ENCODE measurements at places on chromosomes 5 and 9.

GRCh38 chr5:134620634-134621033 lies 12.0 kb downstream of the SAR1B start:
- no peak for DNase-seq

DNA sequence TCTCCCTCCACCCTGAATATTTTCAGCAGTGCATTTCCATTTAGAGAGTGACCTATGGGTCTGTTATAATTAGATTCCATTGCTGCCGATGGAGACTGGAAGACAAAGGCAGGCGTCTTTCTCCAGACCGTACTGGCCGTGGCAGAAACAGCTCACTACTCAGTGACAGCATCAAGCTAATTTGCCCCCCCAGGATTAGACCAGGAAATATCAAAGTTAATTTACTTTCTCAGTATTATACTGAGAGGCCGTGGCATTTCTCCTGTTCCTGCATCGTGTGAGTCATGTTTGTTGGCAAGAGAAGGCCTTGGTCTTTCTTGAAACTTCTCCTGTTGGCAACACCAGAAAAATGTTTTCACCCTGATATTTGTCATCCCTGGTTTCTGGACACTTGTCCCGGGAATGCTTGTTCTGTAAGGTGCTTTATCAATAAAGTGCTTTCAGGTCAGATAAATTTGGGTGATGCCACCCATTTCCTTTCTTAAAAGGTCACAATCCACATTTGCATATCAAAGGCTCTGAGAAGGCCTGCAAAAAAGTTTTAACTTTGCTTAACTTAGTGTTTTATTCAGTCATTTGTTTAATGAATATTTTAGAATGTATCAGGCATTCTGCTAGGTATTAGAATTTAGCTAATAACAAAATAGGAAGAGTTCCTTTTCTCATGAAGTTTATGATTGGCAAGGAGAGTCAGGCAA lies 28.4 kb downstream of the SV2C start:
- DNase-seq: no peak

DNA sequence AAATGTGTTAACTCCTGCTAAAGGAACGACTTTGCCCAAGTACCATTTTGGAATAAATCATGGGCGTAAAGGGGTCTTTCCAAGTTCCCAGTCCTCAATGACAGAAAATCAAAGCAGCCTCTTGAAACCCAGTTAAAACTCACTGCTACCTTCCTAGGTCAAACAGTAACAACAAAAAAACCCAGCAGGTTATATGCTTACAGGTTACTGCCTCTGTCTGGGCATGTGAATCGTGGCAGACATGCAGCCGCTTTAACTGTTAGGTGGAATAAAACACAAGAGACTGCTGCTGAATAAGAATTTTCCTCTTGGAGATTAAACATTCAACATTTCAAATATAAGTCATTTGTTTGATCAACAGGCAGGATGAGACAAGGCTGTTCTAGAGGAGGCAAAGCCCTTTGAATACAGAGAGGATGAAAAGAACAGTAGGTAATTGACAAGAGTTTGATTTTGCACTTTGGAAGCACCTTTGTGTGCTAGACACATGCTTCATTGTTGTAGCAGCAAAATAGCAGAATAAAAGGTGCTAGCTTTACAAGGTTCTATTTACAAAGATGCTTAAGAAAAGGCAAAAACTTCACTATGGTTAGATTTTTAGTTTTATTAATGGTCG lies 319.4 kb downstream of the NDUFS4 start:
- no peak for DNase-seq

DNA sequence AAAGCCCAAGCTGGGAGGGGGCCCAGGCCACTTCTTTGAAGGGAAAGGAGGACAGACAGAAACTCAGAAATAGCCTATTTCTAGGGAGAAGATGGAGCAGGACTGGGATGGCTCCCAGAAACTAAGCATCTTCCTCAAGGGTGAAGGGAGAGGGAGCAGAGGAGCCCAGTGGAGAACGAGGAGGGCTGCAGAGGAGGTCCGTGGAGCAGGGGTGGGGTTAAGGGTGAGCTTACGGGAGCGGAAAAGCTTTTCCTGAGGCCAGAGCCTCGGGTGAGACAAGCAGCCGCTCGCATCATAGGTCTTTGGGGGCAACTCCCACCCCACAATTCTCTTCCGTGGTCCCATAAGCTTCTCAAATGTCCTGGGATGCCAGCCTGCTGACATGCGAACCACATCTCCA lies 127.1 kb upstream of the PHYKPL start:
- no peak for DNase-seq

- no peak for DNase-seq
Observed at GRCh38 chr9:95920017-95920416, 44.5 kb downstream of the ERCC6L2 start.

GRCh38 chr9:113708821-113709713 lies 167.0 kb upstream of the ZNF618 start:
- no peak for DNase-seq

- no peak for DNase-seq
Observed at GRCh38 chr5:69526660-69527059, 33.3 kb upstream of the GTF2H2C start.

DNA sequence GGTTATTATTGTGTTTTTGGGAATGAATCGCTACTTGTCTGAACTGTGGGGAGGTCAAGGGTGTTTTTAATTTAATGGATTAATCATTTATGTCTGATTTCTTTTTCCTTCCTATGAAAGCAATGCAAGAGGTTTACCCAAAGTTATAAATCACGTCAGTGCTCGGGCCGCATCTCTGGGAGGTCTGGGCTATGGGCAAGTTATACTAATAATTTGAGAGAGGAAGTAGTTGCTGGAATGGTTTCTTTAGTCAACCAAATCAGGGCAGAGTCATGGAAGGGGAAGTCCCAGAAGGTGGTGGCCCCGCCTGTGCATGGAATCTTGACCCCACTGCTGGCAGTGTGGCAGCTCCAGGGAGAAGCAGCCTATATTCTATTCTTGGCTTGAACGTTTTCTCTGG lies 180.2 kb downstream of the HSPA4 start:
- DNase-seq: no peak

DNA sequence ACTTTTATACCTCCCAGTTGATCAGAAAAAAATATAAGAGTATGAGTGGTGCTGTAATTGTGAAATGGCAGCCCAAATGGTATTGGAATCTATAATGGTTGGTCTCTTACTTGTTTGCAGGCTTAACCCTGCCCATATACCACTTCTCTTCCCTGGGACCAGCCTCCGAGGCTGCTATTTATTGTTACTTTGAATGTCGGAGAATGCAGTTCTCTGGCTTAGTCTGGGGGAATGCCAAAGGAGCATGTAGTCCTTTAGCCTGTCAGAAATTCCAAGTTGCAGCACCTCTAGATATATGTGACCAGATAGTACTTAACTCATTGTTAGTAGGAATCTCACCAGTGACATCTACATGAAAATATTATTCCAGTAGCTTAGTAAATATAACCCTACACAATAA lies 47.5 kb downstream of the SLC44A1 start:
- DNase-seq: no peak

DNA sequence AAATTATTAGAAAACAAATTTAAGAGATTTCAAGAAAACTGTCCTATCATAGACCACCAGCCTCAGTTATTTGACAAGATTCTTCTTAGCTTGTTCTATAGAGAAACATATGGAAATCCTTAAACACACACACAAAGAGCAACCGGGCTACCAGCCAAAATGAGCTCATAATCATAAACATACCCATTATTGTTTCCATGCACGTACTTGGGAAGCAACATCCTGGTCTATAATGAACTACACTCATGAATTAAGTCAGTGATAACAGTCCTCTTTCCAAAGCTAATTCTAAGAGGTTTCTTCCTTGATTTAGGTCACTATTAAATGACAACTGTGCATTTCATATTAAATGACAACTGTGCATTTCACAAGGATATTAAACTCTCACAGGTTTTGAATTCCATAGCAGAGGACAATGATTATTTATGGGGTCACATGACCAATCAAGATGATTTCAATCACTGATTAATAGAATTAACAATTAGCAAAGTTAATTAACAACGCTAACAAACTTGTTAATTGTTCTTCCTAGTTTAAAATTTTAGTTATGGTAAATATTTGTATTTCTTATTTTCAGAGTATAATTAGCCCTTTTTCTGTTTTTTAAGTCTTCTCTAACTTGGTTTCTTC lies 77.0 kb downstream of the OXCT1 start:
- DNase-seq: peak; percentile 67

DNA sequence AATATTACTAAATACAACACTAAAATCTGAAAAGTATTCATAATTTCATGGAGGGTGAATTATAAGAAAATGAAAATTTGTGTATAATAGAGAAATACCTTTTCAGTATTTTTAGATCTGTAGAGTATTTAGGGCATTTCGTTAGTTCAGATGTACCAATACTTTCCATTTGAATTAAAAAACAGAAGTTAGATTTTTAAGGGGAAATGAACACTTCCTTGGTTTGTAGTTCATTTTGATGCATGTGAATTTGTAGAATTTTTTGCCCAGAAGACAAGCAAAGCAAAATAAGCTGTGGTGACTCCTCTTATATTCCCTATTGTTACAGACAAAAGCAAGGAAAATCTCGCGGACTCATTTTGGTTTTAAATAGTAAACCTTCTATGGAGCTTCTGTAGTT lies 209.0 kb upstream of the RPS23 start:
- no peak for DNase-seq

GRCh38 chr9:61671276-61671973 lies 481.6 kb downstream of the SPATA31A7 start:
- no peak for DNase-seq

DNA sequence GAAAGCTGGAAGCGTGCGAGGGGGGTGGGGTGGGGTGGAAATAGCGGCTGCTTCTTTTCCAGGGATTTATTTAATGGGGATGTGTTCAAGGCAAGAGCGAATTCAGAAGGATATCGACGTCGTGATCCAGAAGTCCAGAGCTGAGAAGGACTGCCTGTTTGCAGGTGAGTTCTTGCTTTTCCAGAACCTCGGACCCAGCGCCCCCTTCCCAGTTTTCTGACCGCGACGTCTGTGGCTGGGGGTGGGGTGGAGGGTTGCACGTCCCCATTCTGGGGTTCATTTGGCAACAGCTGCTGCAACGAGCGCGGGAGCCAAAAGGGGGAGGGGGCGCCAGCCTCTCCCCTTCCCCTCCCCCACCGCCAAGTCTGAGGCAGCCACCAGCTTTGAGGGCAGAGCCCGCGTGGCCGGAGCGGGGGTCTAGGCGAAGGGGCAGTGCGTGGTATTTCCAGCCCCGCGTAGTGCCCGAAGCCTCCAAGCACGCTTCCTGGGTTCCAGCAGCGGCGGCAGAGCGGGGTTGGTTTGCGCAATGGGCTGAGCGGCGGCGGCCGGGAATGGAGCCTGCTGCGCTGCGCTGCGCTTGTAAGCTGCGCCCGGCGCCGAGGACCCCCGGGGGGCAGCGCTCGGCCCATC lies 701 bp downstream of the PARP8 start:
- DNase-seq: peak; percentile 58

GRCh38 chr5:22709743-22710142 lies 143.4 kb downstream of the CDH12 start:
- no peak for DNase-seq

DNA sequence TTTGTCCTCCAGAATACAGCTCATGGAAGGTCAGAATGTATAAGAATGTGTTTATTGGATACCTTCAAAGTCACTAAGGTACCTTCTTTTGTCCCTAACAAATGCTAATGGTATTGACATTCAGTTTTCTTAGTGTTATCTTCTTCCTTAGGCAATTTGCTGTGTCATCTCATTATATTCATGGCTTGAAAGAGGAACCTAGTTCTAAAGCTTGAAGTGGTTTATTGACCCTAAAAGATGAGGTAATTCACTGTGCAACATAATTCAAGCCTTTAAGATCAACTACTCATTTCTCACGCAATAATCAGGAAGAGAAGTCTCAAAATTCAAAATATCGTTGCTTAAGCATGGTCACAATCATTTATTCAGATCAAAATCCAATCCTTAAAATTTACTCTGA lies 342.7 kb upstream of the RIOK2 start:
- DNase-seq: no peak

DNA sequence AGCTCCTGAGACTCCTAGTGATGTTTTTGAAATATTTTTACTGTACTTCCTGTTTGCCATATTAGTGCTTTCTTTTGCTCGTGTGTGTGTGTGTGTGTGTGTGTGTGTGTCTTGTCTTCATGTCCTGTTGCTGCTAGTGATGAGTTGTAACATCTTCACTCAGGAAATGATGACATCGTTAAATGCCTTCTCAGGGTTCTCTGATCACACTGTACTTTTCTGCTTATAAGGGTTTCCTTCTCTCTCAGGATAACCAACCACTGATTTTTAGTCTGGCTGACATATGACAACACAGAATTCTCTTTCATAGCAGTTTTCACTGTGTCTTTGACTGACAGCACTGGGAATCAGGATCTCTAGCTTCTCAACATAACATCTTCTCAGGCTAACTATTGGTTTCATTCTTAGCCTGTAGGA lies 16.1 kb downstream of the SV2C start:
- no peak for DNase-seq

- DNase-seq: no peak
Observed at GRCh38 chr5:41270423-41271251, 57.3 kb upstream of the C6 start.

- DNase-seq: no peak
Observed at GRCh38 chr9:92887880-92888338, 10.1 kb upstream of the ZNF484 start.

- no peak for DNase-seq
Observed at GRCh38 chr9:114518599-114519022, 13.3 kb upstream of the WHRN start.

- DNase-seq: no peak
Observed at GRCh38 chr9:78103971-78104433, 72.4 kb upstream of the GNAQ start.

DNA sequence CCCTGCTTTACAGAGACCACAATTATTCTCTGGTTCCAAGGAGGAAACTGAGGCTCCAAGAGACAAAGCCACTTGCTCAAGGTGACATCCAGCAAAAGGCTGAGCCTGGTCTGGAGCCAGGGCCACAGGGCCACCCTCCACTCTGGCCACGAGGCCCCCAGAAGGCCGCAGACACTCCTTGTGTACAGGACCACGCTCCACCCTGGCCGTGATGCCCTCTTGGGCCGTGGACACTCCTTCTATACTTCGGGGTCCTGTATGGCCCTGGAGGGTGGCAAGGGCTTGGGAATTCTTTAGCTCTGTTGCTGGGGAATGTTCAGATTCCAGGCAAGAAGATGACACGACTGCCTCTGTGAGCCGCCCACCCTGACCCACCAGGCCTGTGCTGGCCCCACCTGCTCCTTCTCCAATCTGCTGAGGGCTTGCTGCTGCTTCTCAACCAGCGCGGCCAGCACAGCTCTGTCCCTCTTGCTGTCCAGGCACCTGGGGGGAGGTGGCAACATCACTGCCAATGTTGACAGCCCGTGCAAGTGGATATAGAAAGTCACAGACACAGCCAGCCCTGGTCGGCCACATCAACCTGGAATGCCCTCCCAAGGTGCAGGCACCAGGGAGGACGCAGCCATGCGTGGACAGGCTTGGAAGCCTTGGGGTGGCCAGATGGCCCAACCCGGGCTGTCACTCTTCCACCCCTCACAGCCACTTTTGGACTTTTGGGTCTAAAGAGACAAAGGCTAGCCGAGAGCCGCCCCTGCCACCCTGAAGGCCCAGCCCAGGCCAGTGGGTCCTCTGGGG lies 20.1 kb upstream of the QSOX2 start:
- DNase-seq: no peak

GRCh38 chr5:9774472-9775079 lies 144.4 kb upstream of the TAS2R1 start:
- DNase-seq: no peak

Data from NCI-H774 (cell line).